PC-3 (cell line): ENCODE measurements at places on chromosomes 12 and 14. TPM values are rescaled to one million over a fixed set of nuclear protein-coding genes. Genes with fewer than 3 reads are reported as not detected.

ALG10 gene
- total RNA-seq = 15.7 TPM in 2 replicates

DNA sequence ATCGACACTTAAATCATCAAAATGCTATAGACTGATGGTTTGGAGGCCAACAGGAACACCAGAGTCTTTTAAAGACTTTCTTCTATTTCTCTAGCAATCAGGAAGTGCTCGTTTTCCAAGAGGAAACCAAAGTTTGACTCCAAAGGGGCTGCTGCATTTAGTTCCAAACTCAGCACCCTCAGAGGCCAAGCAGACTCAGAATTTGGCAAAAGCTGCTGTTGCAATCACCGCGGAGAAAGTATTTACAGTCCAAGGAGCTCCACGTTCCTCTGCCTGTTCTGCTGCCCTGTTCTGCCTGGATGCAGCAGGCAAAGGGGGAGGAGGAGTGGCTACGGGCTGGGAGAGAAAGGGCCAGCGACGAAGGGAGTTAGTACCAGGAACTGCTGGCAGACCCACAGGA, 325.1 kb downstream of the BCL11B start:
- no peak for DNase-seq

PZP gene
- not detected in 2 replicates for total RNA-seq

DNA sequence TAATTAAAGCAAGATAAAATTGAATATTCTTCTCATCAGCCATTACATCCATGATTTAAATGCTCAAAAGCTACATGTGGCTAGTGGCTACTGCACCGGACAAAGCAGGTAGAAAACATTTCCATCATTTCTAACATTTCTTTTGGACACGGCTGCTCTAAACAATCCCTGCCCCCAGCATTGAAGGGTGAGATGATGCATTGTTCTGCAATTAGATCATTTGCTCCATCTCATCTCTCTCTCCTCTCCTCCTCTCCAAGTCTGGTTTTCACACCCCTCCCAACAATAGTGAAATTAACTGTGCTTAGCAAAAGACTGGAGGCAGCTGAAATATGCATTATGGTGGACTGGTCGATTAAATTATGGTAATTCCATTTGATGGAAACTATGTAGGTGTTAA, 288.5 kb downstream of the KSR2 start:
- DNase-seq = peak; percentile 43

FOXM1 gene
- 71.4 and 88.6 TPM in 2 replicates for total RNA-seq

LUM gene
- total RNA-seq = 0.15 TPM in 1 of 2 replicates, not detected in the other

GMFB gene
- 45.2 and 85.2 TPM in 2 replicates for total RNA-seq

SLC25A21 gene
- total RNA-seq = 0.87 and 1.0 TPM in 2 replicates

- DNase-seq = no peak
Measured at GRCh38 chr12:49972641-49973360, at the start of gene AQP6. Gene AQP6 (plus strand): TSS chr12:49972947. CDS start chr12:49973174, 227 bp downstream.

CRIP2 gene
- total RNA-seq = 100 and 109 TPM in 2 replicates

DNA sequence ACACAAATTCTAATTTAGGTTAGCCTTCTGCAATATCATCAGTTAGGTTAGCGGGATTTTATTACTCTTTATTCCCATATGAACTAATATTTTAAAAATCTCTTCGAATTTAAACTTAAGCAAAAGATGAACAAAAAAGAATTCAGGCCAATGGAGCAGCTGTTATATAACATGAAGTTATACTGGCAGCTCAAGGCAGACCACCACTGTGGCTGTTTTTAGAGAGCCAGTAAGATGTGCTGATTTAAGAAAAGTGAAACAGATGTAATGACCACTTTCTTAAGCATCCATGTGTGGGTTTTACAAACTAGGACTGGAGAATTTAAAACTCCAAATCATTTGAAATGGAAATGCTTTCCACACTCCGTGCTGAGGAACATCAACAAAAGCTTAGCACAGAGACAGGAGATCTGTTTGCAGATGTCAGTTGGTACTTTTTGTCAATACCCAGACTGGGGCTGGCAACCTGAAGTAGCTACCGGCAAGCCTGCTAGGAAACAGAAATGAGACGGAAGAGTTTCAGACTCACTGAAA, 164.9 kb downstream of the TTC7B start:
- DNase-seq = no peak

DNA sequence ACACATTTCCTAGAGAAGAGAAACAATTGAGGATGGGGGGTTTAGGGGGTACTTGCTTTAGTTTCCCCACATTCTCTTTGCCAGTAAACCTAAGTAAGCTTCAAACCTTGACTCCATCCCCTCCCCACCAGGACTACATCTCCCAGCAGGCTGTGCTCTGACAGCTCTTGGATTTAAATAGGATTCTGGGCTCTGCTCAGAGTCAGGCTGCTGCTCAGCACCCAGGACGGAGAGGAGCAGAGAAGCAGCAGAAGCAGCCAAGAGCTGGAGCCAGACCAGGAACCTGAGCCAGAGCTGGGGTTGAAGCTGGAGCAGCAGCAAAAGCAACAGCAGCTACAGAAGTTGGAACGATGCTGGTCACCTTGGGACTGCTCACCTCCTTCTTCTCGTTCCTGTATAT, 20.6 kb downstream of the RDH12 start:
- no peak for DNase-seq

TAS2R8 gene
- total RNA-seq = not detected in 2 replicates

GRCh38 chr12:79920421-79921238, 14.3 kb downstream of the PPP1R12A start:
- no peak for DNase-seq

KRT82 gene
- total RNA-seq = 0.29 TPM in 1 of 2 replicates, not detected in the other

DNA sequence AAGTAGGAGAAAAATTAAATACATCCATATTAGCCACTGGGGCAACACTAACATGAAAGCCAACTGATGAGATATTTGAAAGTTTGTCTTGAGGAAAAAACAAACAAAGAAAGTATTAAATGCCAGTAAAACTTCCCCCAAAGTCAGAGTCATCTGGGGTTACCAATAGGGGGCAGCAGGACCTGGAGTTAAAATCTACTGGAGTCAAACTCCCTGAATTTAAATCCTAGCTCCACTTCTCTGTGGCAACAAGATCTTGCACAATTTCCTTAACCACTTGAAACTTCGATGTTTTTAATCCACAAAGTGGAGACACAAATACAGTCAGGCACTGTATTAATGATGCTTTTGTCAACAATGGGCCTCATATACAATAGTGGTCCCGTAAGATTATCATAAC, 14.4 kb downstream of the PLEKHG7 start:
- DNase-seq = peak; percentile 34

GRCh38 chr12:63668028-63668799, at the start of gene DPY19L2:
Gene DPY19L2 (minus strand): TSS chr12:63668493. CDS start chr12:63668393, 100 bp downstream.
- DNase-seq = peak; percentile 28

SOAT2 gene
- 0.07 and 0.86 TPM in 2 replicates for total RNA-seq

AQP6 gene
- total RNA-seq = not detected in 2 replicates

KRT6B gene
- 7.7 and 8.5 TPM in 2 replicates for total RNA-seq

- no peak for DNase-seq
Measured at GRCh38 chr12:120830966-120831365, 73.2 kb downstream of the SPPL3 start.

DNA sequence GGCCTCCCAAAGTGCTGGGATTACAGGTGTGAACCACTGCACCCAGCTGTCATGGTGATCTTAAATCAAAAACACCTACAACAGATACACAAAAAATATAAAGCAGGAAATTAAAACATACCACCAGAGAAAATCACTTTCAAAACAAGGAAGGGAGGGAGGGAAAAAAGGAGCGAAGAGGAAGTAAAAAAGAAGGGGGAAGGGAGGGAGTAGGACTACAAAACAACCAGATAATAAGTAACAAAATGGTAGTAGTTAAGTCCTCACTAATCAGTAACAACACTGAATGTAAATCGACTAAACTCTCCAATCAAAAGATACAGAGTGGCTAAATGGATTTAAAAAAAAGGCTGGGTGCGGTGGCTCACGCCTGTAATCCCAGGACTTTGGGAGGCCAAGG, 89.0 kb downstream of the SH2B3 start:
- DNase-seq = no peak

GRCh38 chr14:87055007-87055406, 938.0 kb downstream of the GALC start:
- DNase-seq = no peak

- DNase-seq = peak; percentile 52
Measured at GRCh38 chr12:118312578-118312977, 60.1 kb downstream of the TAOK3 start.

DNA sequence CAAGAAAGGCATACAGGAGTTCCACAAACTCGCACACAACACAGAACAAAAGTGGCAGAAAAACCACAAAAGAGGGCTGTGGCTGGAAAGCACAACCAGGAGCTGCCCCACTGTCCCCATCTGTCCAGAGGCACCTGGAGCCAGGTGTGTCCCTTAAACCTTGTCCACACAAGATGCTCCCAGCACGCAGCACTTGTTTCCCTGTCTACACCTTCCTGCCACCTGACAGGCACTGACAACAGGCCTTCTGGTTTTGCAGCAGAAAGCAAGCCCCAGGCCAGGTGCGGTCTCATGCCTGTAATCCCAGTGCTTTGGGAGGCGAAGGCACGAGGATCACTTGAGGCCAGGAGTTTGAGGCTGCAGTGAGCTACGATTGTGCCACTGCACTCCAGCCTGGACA, 3.6 kb downstream of the BTBD6 start:
- DNase-seq = no peak

DNA sequence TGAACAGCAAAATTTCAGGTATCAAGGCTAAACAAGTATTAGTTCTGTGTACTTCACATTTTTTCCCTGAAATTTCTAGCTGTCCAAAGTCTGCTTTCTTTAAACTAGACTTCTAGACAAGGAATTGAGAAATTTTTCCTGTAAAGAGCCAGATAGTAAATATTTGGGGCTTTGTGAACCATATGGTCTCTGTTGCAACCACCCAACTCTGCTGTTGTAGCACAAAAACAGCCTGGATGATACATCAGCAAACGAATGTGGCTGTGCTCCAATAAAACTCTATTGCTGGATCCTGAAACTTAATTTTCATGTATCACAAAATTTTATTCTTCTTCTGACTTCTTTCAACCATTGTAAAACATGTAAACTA, 96.0 kb upstream of the SLC38A4 start:
- peak; percentile 17 for DNase-seq

DNA sequence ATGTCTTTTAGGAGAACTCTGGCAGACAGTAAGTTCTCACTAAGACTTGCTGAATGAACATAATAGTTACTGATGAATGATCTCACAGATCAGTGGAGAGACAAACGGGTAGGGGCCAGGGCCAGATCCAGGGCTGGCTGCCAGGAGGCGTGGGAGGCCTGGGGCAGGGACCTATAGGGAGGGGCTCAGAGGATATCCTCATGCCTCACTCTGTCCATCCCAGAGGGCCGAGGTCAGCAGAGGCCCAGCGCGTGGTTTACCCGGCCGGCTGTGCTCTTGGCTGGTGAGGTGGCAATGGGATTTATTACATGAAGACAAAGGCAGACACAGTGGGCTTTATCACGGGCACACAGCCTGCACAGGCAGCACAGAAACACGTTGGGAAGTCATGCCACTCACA, 85.4 kb downstream of the CHGA start:
- peak; percentile 45 for DNase-seq

GRCh38 chr14:62015243-62015642, 253.0 kb downstream of the SNAPC1 start:
- peak; percentile 39 for DNase-seq

DEPDC4 gene
- 0.29 and 2.0 TPM in 2 replicates for total RNA-seq
